Upper lobe of left lung (tissue), 6 donors: ENCODE measurements at places on chromosomes 11 and 22.

DNA sequence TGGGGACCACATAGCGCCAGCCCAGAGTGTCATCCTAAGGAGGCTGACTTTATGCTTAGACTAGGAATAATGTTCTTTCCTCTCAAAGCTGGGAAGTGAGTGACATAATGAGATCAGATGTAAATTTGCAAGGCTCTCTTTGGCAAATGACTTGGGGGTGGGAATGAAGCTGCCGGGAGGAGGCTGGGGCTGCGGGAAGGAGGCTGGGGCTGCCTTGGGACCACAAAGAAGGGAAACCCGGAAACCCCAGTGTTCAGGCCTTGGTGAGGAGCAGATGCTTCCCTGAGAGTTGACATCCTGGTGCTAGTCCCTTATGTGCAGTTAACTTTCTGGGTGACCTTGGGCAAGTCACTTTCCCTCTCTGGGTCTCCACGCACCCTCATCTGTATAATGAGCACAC is 182.0 kb downstream of the CHST1 start:
- no peak for DNase-seq

DNA sequence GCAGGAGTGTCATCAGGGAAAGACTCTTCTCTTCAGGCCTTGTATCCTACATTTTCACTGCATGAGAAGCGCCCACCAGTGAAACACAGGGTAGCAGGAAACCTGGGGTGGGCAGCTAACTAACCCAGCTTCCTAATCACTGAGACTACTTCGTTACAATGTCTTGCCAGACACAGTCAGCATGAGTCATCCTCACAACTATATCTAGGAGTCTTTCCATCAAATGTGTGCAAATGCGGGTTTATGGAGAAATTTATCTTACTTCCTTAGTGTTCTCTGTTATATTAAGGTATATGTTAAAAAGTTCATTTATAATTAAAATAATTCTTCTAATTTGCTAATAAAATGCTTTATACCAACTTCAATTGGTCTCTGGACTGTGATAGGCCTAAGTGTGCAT is 79.9 kb upstream of the RAB1B start:
- no peak for DNase-seq

GRCh38 chr11:116813781-116814471 is 9.2 kb downstream of the APOA4 start:
- no peak for DNase-seq

DNA sequence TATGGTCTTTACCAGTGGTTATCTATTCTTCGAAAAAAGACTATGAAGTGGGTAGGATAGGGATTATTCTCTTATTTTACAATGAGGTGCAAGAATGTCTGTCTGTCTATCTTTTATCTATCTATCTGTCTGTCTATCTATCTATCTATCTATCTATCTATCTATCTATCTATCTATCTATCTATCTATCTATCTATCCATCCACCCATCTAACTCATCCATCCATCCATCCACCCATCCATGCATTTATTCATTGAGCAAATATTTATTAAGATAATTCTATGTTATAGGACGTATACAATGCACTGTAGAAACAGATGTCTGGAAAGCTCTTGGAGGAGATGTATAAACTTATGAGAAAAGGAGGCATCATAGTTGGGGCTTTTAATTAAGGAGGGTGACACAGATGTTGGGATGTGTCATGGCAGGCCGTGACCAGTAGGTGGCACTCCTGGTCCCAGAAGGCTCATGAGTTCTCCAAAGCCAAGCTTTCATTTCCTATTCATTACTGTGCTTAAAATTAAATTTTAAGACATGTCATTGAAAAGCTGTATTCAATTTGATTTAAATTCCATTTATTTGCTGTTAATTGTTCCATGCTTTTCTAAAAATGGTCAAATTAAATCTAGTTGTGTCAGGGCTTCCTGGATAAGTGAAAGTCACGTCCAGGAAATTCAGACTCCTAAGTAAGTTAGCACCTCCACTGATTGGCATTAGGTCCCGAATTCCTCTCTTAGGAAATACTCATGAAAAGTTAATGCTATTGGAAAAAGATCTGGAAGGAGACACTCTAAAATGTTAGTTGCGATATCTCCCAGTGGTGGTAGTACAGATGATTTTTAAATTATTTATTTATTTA is 19.0 kb upstream of the E2F8 start:
- peak; percentile 69 for DNase-seq

GRCh38 chr22:29524442-29525191 is 28.9 kb downstream of the THOC5 start:
- no peak for DNase-seq

GRCh38 chr11:64832467-64833197 is 11.8 kb downstream of the CDC42BPG start:
- DNase-seq: peak; percentile 62

DNA sequence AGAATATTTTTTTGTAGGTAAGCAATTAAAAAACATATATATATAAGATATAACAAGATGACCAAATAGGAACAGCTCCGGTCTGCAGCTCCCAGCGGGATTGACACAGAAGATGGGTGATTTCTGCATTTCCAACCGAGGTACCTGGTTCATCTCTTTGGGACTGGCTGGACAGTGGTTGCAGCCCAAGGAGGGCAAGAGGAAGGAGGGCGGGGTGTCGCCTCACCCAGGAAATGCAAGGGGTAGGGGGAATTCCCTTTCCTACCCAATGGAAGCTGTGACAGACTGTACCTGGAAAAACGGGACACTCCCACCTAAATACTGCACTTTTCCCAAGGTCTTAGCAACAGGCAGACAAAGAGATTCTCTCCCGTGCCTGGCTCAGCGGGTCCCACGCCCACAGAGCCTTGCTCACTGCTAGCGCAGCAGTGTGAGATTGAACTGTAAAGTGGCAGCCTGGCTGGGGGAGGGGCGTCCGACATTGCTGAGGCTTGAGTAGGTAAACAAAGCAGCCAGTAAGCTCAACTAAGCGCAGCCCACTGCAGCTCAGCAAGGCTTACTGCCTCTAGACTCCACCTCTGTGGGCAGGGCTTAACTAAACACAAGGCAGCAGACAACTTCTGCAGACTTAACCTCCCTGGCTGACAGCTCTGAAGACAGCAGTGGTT is 163.8 kb downstream of the CWF19L2 start:
- peak; percentile 27 for DNase-seq

- no peak for DNase-seq
Measured at GRCh38 chr11:90148900-90149299, 14.4 kb downstream of the NAALAD2 start.

DNA sequence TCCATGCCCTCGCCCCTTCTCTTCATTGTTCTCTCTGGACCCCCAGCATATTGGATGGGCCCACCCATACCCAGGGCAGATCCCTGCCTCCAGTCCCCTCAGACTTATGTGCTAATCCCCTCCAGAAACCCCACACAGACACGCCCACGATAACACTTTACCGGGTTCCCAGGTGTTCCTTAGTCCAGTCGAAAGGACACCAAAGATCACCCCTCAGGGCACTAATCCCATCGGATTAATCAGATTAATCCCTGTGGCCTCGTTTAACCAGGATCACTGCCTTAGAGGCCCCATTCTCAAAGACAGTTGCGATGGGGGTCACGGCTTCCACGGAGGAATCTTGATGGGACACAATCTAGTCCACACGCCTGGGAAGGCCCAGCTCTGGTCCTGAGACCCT is 80.8 kb downstream of the SHANK2 start:
- no peak for DNase-seq

- no peak for DNase-seq
Measured at GRCh38 chr11:102497061-102497460, 33.5 kb downstream of the MMP7 start.

GRCh38 chr11:16526947-16527346 is 170.6 kb upstream of the SOX6 start:
- DNase-seq: no peak

GRCh38 chr22:41780746-41781505 is 19.6 kb upstream of the CCDC134 start:
- peak; percentile 85 for DNase-seq

- no peak for DNase-seq
Measured at GRCh38 chr22:25410849-25411248, 153.6 kb upstream of the GRK3 start.

DNA sequence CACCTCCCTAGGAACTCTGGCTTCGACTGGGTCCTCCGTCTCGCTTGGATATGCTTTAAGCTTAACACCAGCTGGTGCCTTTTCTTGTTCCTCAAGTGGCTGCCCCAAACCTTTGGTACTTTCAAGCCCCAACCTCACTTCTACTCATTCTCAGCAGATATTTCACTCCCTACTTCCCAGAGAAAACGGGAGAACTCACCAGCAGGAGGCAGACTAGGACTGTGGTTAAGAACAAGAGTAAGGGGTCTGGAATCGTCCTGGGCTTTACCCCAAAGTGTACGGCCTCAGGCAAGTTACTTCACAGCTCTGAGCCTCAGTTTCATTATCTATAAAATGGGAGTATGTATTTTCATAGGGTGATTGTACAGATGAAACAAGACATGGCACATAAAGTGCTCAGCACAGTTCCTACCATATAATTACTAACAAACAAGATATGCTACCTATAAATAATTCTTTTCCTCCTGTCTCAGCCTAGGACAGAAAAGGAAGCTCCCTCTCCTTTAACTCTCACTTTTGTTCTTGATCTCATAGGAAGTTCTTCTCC is 37.8 kb downstream of the PAMR1 start:
- no peak for DNase-seq

GRCh38 chr22:49582678-49583077 is 245.0 kb downstream of the BRD1 start:
- DNase-seq: no peak

DNA sequence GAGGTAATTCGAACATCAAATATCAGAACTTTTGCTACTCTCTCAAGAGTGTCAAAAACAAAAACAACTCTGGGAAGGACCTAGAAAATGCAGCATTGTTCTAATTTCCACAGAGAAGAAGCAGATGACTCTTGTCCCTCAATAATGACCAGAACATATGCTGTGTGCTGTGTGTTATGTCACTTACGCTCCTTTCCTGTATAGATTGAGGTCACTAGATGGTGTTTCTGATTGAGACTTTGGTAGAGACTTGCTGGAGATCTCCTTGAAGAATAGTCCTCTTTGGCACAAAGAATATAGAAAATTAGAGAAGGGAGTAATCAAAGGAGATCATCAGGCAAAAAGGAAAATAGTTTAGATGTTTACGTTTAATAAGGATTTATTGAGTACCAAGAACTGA is 2.3 kb upstream of the SIK3 start:
- no peak for DNase-seq

GRCh38 chr11:59102259-59102765 is 4.7 kb upstream of the FAM111B start:
- peak; percentile 70 for DNase-seq

DNA sequence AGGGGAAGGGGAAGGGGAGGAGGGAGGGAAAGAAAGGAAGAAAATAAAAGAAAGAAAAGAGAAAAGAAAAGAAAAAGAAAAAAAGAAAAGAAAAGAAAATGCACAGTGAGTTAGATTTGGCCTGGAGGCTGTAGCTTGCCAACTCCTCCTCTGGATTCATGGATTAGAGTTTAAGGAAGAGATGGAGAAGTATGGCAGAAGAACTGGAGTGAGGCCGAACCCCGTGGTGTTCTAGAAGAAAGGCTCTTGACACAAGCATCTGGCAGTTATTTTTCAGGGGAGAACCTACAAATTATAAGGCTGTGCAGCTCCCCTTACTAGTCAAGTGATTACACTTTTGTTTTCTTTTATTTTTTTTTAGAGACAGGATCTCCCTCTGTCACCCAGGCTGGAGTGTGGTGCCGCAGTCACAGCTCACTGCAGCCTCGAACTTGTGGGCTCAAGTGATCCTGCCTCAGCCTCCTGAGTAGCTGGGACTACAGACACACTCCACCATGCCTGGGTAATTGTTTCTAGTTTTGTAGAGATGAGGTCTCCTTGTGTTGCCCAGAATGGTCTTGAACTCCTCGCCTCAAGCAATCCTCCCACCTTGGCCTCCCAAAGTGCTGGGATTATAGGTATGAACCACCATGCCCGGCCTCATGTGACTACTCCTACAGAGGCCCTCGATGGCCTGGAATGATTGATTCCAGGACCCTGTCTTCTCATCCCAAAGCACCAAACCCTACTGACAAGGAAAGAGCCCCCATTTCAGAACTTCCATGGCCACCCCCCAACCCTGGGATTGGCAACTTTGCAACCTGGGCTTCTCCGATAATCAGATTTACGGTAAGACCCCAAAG is 19.5 kb downstream of the ZNF74 start:
- DNase-seq: no peak

DNA sequence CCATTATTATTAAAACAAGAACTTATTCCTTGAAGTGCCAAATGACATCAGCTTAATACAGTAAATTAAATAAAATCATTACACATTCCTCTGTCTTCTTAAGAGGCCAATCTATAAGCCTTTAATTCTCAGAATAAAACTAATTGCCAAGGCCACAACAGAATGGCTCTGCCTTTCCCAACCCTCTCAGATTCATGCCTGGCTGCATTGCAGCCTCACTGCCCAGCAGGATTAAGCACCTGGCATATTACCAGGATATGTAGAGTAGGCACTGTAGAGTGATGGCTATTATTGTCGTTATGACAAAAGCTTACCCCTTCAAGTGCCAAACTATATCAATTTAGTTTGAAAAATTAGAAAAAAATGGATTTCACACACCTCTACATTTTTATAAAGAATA is 9.4 kb upstream of the CALCA start:
- no peak for DNase-seq
